Hypothalamus (tissue), 51 donors: ENCODE measurements at places on chromosomes 3 and 15.

DNA sequence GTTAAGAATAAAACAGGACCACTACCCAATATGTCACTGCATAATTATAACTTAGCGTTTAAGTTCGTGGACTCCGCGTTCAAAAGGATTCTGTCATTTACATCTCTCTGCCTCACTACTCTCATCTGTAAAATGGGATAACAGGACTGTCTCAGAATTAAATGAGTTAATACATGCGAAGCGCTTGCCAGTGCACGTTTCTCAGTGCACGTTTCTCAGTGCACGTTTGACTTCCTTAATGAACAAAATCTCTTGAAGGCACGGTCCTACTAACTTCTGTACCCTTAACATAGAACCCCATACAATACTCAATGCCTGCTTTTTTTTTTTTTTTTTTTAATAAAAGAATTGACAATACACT lies 499 bp downstream of the RABL3 start:
- no peak for DNase-seq

DNA sequence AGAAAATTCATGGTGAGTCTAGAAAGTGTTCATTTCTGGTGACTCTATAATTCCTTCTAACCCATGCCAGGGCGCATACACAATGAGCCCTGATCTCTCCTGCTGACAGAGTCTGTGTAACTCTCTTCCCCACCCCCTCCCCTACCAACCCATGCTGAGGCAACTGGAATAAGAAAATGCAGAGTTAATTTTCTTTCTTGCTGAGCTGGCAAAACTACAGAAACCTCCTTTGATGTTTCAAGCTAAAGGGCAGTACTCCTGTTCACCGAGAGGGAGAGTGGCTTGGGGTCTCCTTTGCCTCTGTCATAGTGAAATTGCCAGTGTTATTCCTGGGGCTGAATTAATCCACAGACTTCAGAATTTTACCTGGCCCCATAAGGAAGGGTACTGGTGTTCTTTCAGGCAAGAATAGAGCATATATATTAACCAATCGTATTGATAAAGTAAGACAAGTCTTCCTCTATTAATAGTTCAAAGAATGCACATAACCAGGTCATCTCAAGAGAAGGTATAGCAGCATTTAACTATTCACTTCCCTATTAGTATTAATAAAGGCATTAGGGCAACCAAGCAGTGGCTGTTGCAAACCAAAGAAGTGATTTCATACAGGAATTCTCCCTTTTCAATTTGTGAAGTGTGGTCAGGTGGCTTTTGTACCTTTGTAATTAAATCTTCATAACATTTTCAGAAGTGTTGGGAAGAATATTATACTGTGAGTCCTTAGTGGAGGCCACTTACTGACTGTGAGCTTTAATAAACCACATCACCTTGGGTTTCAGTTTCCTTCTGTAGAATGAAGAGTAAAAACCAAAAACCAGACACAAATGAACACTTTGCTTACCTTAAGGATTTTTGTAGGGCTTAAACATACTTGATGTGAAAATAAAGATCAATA lies 4.1 kb downstream of the GAP43 start:
- no peak for DNase-seq

DNA sequence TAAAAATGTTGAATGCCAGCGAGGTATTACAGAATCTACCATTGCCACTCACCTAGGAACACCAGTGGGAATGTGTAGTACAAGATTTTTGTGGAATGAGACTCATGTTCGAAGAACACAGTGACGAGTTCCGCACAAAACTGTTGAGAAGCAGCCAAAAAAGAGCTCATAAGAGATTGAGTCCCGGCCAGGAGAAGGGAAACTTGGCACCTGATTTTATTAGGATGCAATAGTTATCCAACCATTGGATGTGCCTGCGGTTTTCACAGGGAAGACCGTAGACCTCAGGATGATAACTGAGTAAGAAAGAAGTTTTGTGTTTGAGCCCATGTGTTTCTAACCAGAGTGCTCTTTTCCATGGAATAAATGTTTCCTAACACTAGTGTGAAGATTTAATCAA lies 88.9 kb downstream of the PTPRG start:
- DNase-seq = no peak

- peak; percentile 86 for DNase-seq
Measured at GRCh38 chr3:138187296-138188012, at the start of gene ARMC8. Gene ARMC8, plus strand, starts transcription at chr3:138187301. Its CDS starts 254 bp downstream, at chr3:138187555.

DNA sequence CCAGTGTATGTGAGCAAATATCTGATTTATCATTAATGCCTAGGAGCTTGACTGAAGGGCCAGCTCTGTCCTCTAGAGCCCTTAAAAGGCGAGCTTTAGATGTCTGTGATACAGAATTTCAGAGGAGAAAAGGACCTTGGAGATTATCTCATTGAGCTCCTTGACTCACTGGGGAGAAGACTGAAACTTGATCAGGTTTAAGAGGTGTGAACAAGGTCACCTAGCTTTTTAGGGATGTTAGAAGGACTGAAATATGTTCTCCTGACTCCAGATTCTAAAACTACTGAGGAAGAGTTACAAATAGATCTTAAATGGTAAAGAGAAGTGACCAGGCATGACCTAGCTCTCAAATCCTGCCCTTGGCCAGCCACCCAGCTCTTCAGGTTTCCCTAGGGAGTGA lies 193.7 kb upstream of the BHLHE40 start:
- no peak for DNase-seq

DNA sequence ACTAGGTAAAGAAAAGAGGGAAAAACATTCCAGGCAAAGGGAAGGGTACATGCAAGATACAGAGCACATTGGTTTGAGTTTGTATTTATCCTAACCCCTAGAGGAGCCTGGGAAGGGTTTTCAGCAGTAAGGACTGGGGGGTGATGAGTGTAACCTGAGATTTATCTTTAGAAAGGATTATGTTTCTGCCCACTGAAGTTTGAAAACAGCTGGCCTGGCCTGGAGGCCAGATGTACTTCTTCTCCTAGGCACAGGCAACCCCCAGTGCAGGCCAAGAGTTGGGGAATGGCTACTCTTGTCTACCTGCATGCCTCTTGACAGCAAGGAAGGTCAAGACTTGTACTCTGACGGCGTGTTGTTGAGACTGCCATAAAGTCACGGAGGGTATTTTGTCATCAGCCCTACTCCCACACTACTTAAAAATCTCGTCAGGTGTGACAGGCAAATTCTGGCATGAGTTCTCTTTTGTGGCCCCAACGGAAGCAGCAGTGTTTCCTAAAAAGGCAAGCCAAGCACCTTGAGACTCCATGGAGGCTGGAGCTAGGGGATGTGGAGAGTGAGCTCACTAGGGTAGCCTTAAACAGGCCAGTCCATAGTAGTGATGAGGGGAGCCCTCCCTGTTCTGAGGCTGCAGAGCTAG lies 241.5 kb upstream of the WNT5A start:
- no peak for DNase-seq

- no peak for DNase-seq
Measured at GRCh38 chr15:47551546-47551945, 165.8 kb upstream of the SEMA6D start.

DNA sequence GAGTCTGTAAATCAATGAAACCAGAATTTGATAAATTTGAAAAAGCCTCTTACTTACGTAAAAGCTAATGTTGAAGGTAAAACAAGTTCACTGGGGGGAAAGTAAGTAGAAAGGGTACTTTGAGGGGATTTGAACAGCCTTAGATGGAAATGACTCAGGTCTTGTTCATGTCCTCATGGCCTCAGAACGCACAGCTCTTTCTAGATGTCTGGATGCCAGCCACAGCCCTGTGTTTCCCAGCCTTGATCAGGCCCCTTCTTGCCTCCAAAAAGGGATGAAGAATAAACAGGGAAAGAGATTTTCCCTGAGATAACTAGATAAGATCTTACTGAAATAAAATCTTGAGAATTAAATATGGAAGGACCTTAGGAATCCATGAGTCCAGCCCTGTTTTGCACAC lies 237.1 kb upstream of the GOLGA6L4 start:
- DNase-seq = no peak

GRCh38 chr3:36461597-36461996 lies 81.3 kb downstream of the STAC start:
- no peak for DNase-seq

GRCh38 chr3:24565656-24566055 lies 71.0 kb upstream of the THRB start:
- DNase-seq = no peak

GRCh38 chr3:180017846-180018245 lies 18.9 kb downstream of the PEX5L start:
- DNase-seq = no peak

DNA sequence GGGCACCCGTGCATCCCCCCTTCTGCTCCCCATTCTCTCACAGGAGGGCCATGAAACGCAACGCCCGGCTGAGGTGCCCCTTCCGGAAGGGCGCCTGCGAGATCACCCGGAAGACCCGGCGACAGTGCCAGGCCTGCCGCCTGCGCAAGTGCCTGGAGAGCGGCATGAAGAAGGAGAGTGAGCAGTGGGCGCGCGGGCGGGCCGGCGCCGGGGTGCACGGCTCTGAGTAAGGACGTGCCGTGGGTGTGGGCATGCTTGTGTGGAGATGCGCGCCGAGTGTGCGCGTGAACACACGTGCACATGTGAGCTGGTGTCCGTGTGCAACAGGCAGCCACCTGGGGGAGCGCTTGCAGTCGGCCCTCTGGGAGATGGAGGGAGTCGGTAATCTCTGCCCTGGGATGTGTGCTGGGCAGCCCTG lies 28.1 kb downstream of the NR1I2 start:
- peak; percentile 10 for DNase-seq

DNA sequence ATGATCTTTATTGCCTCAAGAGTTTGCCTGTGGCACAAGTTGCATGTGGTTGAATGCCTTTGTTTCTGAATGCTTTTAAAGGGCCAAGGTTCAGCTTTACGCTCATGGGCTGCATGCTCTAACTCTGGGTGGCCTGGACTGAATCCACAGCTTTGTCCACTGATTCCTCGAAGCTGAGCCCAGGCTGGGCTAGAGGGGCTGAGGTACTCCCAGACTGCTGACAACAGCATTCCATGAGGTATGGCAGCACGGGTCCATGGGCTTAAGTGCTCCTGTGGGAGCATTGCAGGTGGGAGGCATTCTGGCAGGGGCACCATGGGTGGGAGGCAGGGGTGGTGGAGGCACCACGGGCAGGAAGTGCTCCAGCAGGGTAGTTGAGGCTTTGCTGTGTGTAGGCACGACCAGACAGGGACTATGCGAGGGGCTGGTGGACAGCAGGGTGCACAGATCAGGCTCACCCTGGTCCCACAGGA lies 61.6 kb downstream of the GLCE start:
- no peak for DNase-seq

GRCh38 chr15:40986820-40987219 lies 33.5 kb downstream of the CHAC1 start:
- no peak for DNase-seq

GRCh38 chr15:99123713-99124451 lies 19.0 kb downstream of the SYNM start:
- peak; percentile 88 for DNase-seq

GRCh38 chr3:106086038-106086437 lies 217.2 kb upstream of the CBLB start:
- no peak for DNase-seq

DNA sequence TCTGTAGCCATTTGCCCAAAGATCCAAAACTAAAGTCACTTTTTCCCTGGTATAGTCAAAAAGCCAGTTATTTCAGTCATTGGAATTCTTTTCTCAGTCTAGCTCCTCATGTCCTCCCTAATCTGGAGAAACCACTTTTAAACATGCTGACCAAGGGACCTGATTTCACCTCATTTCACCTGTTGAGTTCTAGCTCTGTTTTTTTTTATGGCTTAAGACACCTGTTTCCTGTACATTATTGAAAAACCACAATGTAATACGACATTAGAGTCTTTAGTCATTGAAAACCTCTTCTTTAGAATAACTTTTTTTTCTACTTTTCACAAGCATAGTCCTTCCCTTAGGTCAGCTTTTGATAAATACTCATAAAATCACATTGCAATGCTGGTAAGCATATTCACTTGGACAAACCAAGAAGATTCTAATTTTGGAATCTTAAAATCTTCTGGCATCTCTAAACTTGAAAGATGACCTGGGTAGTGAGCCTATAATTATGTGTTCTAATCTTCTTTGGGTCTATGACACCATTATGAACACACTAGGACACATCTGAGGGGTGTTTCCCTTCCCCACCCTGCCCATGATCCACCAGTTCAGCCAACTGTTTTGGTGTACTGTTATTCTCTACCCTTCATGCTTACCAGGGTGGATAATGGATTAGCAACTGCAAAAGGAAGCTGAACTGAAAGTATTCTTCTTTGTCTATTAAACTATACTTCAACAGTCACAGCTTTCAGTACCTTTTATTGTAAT lies 103.5 kb upstream of the FXR1 start:
- DNase-seq = no peak

- DNase-seq = no peak
Measured at GRCh38 chr15:28096411-28096669, 2.8 kb downstream of the OCA2 start.

GRCh38 chr3:177335728-177336127 lies 138.4 kb upstream of the TBL1XR1 start:
- no peak for DNase-seq

GRCh38 chr15:90451053-90451850 lies 63.2 kb downstream of the IQGAP1 start:
- peak; percentile 34 for DNase-seq

GRCh38 chr3:127959873-127960272 lies 44.8 kb downstream of the KBTBD12 start:
- no peak for DNase-seq

DNA sequence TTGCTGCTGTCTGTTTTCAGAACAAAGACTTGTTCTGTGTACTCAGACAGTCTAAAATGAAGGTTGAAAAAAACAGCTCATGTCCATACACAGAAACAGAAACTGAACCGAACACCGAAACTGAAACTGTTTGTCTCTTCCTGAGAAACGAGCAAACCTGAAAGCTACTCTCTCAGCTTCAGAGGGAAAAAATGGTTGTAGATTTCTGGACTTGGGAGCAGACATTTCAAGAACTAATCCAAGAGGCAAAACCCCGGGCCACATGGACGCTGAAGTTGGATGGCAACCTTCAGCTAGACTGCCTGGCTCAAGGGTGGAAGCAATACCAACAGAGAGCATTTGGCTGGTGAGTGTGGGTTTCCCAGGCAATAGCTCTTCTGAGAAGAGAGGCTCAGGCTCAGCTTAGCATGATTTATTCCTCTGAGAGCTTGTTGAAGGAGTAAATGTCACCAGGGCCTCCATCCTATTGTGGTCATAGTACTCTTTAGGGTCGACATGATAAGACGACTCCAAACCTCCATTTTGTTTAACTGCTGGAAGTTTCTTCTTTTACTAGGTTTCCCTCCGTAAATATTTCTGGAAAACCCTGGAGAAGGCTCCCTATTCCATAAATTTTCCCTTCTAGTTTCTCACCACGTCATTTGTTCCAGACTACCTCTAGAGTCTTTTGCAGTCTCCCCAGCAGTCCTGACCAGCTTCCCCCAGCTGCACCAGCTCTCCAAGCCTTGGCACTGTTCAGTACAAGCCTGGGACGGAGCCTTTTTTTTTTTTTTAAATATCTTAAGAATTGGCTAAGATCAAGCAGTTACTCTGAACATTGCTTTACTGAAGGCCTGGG lies at the start of gene RTP4:
Gene RTP4, plus strand, starts transcription at position 135 of the 838 bp plus-strand sequence. Its CDS starts 57 bp downstream, at position 192.
- peak; percentile 22 for DNase-seq

- no peak for DNase-seq
Measured at GRCh38 chr3:140341817-140342403, 336.0 kb upstream of the TRIM42 start.

DNA sequence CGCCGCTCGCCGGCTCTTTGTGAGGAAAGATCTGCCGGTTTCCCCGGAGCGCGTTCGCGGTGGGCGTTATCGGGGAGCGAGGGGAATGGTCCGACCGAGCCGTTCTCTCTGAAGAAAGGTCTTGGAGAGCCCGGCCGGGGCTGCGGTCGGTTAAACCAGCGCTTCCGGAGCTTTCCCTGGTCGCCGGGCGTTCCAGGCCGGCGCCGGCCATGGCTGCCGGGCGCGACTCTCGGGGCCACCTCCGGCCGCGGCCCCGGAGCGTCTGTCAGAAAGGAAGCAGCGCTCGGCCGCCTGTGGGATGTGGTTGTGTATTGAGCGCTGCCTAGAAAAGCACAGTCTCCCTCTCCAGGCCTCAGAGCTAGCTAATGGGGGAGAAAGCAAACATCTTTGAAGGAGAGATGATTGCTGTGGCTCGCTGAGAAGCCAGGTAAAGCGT lies 731 bp downstream of the FYTTD1 start:
- DNase-seq = peak; percentile 18
